ELR (cell line): ENCODE measurements at places on chromosomes 2 and 18.
A peak's percentile ranks its signal among the peaks of the same experiment; 100 is the strongest.

GRCh38 chr2:219169930-219170654, at the start of gene SLC23A3:
TSS of gene SLC23A3 (minus strand) at chr2:219170029. CDS start at chr2:219169984, 45 bp downstream.
- no peak for DNase-seq

DNA sequence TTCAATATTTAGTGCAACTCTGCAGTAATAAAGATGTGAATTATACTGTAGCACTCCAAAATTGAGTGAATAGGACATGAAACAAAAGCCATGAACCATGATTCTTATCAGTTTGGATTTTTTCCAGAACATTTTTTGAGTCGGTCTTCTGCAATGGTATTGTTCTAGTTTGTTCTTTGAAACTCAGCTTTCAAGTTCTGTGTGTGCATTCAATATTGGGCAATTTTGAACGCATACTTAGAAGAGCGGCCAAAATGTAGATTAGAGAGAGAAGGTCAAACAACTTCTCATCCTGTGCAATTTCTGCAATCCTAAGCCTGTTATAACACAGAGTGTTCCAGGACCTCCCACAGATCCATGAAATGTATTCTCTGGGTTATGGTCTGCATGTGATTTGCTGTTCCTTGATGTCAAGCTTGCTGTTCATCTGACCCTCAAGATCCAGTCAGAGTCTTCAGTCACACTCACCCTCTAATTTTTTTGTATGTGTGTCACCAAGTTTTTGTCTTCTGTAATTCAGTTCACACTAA, 48.3 kb downstream of the TSPYL6 start:
- DNase-seq, result peak; percentile 7

- no peak for DNase-seq
These were observed 26.6 kb upstream of the COLEC12 start for GRCh38 chr18:527146-527545.

- DNase-seq, result no peak
These were observed 2.8 kb upstream of the CAPN10 start for GRCh38 chr2:240583774-240584173.

DNA sequence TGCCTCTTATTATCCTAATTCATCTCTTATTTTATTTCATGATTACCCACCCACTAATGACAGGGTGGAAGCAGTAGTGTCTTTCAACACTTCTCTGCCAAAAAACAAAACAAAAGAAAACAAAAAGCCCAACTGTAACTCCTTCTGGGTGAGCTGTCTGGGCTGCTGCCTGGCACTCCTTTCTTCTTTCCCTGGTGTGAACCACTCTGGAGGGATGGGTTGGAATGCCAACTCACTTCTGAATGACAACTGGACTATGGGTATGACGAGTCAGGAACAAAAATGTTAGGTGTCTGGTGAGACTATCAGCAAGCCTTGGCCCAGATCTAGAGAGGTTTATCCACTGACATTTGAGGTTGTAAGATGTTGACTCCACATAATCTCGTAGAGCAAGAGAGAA, 88.3 kb upstream of the ITGB6 start:
- DNase-seq, result no peak

DNA sequence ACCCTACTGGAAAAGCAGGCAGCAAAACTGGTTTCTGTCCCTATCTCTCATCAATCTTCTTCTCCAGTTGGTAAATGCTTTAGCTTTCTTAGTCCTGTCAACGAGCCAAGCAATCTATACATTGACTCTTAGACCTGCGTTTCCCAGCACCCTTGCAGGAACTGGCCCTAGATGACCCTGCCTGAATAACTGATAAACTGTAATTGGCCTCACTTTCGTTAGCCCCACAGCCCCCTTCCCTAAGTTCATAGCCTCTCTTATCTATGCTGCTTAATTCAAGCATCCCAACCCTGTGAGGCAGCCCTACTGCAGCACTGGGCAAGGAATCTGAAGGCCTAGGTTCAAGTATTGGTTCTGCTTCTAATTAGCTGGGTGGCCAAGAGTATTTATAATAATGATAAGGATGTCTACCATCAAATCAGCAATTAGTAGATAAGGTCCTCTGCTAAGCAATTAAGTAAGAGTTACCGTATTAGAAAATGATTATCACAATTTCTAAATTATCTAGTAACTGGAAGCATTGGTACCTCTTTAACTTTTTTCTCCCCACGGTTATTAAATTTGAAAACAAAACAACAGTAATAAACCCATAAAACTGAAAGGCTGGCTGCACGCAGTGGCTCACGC, 86.4 kb upstream of the RMDN2 start:
- no peak for DNase-seq

GRCh38 chr2:201432038-201432620, 19.1 kb downstream of the TRAK2 start:
- peak; percentile 88 for DNase-seq

GRCh38 chr2:226977775-226978190, 141.9 kb downstream of the RHBDD1 start:
- peak; percentile 77 for DNase-seq

DNA sequence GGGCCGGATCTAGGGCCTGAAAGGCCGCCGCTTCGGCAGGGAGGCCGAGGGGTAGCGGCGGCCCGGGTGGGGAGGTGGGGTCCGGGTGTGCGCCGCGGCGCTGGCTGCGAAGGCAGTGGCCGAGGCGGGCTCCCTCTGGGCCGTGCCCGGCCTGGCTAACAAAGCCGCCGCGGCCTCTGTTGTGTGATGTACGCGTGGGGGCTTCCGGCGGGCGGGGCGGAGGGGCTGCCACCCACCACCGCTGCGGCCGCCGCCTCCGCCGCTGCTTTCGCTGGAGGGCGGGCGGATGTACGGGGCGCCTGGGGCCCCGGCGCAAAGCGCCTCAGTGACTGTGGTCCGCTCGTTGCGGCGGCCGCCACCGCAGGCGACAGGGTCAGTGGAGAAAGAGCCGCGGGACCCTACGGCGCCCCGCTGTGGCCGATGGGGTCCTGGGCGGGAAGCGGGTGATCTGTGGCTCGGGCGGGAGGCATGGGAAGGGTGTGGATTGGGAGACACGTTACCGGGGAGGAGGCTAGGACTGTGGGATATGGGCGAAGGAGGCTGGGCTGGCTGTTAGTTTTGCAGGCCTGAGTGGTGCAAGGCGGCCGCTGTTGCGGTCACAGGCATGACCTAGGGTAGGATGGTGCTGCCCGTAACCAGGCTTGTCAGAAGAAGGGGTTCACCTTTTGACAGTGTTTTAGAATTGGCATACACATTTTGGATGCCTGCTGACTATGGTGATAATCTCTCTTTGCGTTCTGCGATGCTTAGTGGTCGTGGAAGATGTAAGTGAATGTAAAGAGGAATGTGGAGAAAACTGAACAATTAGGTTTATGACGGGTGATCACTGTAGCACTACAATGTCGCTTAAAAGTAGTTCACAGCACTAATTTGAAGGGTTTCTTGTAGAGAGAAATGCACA, 662 bp downstream of the BZW1 start:
- peak; percentile 73 for DNase-seq

DNA sequence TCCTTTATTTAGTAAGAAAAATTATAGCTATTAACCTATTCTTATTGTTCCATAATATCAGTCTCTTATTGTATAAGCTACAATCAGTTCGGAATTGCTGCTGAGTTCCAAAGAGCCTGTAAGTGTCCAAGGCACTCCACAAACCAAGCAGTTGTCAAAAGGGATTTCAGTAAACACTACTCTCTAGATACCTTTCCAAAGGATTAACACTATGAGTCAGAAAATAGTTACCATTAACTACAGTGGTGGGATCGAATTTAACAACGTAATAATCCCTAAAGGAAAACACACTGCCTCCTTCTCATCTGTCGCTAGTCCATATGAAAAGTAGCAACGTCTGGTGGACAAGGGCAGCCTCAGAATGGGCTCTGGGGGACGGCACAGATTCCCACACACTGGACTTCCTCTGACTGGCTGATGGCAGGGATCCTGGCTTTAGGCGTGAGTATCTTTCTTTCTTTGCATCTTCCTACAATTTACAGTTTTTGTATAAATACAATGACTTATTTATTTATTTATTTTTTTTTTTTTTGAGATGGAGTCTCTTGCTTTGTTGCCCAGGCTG, 8.8 kb downstream of the TGFBRAP1 start:
- peak; percentile 24 for DNase-seq

DNA sequence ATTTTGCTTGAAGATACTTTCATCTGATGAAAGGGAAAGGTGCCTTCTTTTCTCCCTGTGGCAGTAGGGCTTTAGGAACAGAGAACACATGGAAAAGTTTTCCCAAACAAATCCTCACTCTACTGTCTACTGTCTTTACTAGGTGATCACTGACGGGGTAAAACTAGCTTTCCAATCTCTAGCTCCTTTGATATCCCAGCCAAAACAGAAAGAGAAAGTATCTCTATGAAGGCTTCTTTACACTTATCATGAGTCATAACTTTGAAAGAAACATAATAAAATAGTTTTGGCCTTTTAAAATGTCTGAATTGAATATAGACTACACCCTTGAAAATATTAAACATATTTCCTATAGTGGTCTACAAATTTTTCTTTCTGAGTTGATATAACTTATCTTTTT, 214.5 kb downstream of the DSEL start:
- peak; percentile 57 for DNase-seq

DNA sequence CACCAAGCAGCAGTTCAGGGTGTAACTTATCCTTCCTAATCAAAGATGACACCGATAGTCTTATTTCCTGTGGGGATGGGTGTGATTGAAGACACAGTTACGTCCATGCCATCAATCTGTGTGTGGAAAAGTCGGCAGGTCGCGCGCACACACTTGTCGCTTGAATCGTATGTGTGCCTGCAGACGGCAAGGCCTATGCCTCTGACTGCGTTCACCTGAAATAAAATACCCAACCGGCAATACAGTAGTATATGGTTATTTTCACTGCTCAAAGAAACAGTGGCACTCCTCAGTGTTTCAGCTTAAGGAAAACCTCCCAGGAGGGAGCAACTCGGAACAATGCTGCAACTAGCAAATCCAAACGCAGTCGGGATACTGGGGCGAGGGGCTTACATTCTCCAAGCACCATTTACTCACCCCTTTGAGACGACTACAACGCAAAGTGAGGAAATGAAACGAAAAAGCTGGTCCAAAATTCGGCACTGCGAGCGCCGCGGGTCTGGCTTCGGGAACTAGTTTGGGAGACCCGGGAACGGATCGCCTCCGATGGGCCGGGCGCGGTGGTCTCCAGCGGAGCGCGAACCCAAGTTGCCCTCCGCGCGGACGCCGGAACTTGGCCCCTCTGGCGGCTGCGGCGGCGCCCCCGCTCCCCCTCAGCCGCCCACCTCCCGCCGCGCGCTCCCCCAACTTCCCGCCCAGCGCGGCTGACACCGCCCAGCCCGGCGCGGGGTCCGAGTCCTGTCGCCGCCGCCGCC, 675 bp downstream of the PRKD3 start:
- peak; percentile 52 for DNase-seq

- no peak for DNase-seq
These were observed 108.1 kb downstream of the NUP35 start for GRCh38 chr2:183232161-183232865.

GRCh38 chr2:113901943-113902342, 12.1 kb downstream of the ACTR3 start:
- no peak for DNase-seq

- peak; percentile 71 for DNase-seq
These were observed 85.5 kb upstream of the PGAP1 start for GRCh38 chr2:197011801-197012641.

- DNase-seq, result no peak
These were observed 89.8 kb downstream of the INO80D start for GRCh38 chr2:205996161-205996560.

GRCh38 chr2:15799432-15799827, 140.9 kb upstream of the MYCN start:
- DNase-seq, result no peak

DNA sequence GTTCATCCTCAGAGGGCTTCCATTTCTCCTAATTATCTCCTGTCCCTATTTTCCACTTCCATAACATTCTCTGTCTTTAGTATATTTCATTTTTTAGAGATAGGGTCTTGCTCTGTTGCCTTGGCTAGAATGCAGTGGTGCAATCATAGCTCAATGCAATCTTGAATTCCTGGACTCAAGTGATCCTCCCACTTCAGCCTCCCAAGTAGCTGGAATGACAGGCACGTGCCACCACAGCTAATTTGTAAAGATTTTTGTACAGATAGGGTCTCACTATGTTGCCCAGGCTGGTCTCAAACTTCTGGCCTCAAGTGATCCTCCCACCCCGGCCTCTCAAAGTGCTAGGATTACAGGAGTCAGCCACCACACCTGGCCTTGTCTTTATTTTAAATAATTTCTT, 589.0 kb downstream of the ZEB2 start:
- DNase-seq, result no peak

DNA sequence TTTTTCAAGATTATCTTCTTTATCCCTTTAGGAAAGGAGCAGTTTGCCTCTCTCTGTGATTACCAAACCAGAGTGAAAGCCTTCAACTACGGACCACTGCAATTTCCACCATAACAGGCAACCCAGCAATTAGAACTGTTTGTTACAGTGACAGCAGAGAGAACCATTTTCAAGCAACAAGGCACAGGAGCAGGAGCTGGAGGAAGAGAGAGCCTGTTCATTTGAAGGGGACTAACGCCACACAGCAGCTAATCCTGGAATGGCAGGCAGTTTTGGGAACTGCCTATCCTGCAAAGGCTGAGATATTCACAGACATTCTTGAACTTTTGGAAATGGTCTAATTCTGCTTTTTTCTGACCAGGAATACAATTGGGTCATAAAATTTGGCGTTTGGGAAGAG, 1541.9 kb upstream of the PIK3C3 start:
- DNase-seq, result peak; percentile 33

GRCh38 chr2:75361486-75361885, 162.2 kb upstream of the TACR1 start:
- no peak for DNase-seq

DNA sequence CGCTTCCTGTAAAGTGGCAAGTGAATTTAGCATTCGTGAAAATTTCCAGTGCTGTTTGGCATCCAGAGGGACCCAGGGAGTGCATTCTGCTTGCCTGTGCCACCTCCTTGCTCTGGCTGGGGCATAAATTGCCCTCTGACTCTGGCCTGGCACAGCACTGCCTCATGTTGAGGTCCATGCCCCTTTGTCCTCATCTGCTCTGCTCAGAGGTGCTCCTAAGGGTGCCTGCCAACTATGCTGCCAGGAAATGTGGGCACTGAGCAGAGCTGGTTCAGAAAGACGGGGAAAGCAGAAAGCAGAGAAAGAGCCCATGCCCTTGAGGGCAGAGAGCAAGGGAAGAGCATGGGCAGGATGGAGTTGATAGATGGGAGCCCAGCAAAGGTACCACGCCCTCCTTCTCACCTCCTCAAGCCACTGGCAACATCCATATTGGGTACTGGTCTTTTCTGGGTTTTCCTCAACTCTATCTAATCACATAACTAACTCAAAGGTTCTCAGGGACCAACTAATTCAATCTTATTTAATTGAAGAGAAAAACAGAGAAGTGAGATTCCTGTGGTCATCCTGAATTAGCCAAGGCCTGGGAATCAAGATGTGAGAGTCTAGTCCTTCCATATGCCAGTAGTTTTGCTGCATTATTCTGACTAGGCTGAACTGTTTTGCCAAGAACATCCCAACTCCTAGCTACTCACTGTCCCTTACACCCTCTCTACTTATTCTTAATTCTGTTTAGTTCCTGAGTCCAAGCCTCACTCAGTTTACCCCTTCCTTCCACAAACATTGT, 441.5 kb upstream of the TNP1 start:
- no peak for DNase-seq

GRCh38 chr18:58097121-58097906, 53.3 kb downstream of the NEDD4L start:
- DNase-seq, result no peak

GRCh38 chr2:228689053-228689452, 507.6 kb upstream of the SPHKAP start:
- peak; percentile 62 for DNase-seq
